ENCODE measurements at places on chromosomes 3 and 15.

DNA sequence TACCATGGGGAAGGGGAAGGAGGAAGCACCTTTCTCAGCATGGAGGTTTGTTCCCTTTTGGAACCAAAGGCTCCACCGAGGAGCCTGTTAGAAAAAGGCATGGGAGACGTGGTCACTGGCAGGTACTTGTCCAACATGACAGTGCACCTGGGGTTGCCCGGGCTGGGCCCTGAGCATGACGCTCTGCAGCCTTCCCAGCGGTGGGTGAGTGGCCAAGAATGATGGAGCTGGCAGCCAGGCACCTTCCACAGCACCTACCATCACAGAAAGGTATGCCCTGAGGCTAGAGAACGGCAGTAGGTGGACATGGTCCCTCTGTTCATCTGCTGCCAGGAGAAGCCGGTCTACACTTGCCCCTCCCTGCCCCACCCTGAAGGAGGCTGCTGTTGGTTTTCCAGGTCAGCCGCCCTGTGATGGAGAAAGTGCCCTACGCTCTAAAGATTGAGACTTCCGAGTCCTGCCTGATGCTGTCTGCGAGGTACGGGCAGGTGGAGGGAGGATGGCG is 29.0 kb upstream of the NR2C2 start:
- no peak for DNase-seq

GRCh38 chr15:82072926-82073537 is 27.2 kb upstream of the MEX3B start:
- no peak for DNase-seq

GRCh38 chr15:71732636-71733035 is 77.7 kb upstream of the NR2E3 start:
- DNase-seq: no peak

- DNase-seq: no peak
Observed at GRCh38 chr15:57859130-57859685, 152.7 kb downstream of the POLR2M start.

DNA sequence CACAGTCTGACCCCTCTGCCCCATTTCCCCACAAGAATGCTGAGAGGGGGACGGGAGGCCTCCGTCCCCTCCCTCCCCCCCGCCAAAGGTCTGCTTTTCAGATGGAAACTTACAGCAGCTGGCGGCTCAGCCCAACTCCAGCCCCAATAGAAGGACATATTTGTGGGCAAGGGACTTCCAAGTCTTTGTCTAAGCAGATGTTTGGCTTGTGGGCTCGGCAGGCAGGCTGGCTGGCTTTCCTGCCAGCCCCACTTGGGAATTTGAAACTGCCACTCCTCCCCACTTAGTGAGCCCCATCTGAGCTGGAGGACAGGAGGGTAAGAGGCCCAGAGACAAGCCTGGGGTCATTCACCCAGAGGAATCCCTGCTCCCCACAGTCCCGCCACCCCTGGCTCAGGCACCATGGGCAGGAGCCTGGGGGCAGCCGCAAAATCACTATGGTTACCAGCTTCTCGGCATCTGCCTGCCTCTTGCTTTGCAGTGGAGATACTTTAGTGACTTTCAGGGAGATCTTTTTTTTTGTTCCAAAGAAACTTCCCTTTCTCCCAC is 53.6 kb downstream of the LMCD1 start:
- DNase-seq: no peak

GRCh38 chr3:196604548-196604947 is 34.9 kb upstream of the NRROS start:
- DNase-seq: no peak

DNA sequence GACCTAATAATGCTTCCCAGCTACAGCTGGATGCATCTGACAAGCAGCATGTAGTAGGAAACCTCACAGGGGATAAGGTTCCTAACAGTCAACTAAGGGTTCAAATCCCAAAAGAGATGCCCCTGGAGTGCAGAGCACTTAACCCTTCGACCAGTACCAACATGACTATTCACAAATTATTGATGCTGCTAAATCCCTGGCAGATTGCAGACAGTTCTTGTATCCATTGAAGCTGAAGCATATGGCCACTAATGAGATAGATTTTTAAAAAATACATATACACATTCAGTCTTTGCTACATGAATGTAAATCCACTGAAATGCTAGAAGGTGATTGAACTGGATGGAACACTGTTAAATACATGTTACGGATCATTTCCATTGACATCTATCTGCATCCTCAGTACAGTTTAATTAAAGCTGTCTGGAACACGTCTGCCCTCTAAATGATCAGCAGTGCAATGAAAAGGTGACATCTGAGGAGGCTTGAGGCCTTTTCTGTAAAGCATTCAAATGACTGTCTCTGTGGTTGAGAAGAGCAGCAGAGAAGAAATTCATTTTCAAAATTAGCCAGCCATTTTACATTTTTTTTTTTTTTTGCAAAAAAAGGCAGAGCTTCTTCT is 19.5 kb upstream of the NANOGP8 start:
- DNase-seq: no peak

DNA sequence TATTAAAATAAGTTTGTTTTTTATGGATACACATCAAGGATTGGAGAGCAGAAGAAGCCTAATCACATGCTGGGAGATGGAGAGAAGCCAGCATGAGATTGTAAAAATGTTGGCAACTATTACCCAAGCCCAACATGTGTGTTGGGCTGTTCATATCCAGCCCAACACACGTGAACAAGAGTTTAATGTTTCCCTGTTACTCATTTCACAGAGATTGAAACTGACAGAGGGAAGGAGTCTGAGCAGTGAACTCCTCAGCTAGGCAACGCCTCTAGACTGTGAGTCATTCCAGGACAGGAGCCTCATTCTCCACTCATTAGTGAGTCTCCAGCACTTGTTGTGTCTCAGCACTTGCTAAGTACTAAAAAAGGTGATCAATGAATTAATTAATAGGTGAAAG is 43.2 kb upstream of the CMSS1 start:
- DNase-seq: no peak

- no peak for DNase-seq
Observed at GRCh38 chr15:90221246-90221900, 12.4 kb downstream of the CIB1 start.

DNA sequence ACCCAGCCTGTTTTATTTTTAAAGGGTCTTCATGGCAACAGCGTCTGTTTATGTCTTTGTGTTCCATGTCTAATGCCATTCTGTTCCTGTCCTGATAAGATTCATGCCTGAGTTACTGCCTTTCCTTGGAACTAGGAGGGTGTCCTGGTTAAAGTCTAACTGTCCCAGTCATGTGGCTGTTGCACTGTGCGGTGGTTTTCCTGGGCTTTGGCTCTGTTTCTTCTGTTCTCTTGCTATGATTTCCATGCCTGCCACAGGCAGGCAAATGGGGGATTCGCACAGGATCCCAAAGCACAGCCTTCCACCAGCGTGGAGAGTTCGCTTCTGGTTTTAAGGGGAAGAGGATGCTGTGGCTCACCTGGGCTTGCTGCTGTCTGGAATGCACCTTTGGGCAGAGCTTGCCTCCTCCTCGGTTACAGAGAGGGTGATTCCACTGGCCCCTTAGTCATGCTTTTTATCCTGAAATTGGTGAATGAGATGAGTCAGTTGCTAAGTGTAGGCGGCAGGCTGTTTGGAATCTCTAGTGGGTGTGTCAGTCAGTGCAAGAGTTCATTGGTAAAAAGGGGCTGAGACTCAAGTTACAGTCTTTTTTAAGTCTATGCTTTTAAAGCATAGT is 86.8 kb downstream of the CCK start:
- DNase-seq: no peak

DNA sequence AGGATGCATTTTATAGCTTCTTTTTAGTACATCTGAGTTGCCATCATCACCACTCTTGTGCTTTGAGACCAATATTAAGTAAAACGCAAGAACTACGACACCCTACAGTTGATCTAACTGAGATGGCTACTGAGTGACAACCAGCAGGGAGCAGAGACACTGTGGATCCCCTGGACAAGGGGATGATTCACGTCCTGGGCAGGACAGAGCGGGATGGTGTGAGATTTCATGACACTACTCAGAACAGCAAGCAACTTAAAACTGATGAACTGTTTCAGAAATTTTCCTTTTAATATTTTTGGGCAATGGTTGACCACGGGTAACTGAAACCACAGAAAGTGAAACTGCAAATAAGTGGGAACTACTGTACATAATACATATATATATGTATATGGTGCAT is 299.2 kb downstream of the ADAMTS17 start:
- DNase-seq: no peak

DNA sequence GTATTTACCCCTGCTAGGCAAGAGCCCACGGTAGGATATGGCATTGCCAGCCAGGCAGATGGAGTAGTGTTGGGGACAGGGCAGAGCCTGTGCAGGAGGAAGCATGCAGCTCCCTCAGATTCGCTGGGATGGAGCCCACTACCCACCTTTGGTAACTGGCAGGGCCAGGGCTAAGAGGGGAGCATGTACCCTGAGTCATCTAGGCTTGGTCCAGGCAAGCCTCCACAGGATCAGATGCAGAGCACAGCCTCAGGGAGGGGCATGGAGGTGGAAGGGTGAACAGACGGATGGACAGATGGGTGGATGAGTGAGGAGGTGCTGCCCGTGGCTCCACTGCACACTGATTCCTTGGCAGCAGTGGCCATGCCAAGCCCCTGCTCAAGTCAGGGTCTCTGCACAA is 33.0 kb downstream of the IL20RB start:
- DNase-seq: no peak

GRCh38 chr3:176953106-176954060 is 243.9 kb downstream of the TBL1XR1 start:
- DNase-seq: no peak

DNA sequence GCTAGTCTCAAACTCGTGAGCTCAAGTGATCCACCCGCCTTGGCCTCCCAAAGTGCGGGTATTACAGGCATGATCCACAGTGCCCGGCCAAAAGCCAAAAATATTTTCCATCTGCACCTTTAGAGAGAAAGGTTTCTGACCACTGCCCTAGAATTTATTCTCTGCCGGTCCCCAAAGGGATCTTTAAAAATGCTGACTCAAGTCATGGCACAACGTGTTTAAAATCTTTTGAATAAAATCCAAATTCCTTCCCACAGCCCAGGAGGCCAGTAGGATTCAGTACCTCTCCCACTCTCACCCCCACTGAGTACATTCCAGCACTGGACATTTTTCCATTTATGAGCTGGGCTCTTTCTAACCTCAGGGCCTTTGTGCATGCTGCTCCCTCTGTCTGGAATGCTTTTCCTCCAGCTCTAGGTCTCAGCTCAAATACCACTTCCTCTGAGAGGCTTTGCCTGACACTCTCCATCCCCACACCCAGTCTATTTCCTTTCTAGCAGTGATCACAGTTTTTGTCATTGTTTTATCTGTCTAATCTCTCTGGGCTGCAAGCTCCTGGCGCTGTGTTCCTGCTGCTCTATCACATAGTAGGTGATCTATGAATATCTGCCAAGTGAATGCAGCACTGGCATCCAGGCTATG is 502.9 kb downstream of the SHQ1 start:
- DNase-seq: no peak

DNA sequence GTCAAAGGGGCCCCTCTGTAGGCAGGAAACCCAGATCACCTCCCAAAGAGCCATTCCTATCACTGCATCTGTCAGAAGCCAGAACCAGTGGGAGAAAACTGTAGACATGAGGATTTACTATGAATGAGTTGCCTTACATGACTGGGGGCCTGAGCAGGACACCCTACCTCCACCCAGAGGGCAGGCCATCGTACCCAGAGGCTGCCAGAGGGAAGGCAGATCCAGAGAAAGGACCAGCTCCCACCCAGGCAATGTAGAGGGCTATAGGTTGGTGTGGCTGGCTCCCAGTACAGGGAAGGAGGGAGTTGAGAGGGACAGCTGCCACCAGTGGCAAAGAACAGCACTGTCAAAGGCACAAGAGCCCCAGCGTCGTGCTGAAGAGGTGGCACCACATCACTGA is 233.2 kb downstream of the OCA2 start:
- DNase-seq: no peak

DNA sequence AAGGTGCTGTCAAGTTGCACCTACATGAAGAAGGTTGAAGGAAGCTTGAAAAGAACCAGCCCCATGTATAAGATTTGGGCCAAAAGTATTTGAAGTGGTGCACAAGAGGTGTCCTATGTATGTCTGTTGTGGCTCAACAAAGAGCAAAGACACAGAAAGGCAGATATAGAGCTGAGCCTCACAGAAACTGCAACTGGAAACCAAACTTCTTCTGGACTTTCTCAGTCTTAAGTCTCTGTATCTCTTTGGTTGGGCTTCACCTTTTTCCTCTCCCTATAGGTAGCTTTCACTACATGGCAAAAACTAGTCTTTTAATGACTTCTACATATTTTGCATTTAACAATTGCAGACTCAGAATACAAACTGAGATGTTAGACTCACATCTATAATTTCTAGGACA is 8.8 kb upstream of the CMC1 start:
- DNase-seq: no peak

GRCh38 chr3:162353414-162353813 is 856.8 kb downstream of the OTOL1 start:
- DNase-seq: no peak

- DNase-seq: no peak
Observed at GRCh38 chr3:47849699-47850563, 47.0 kb downstream of the DHX30 start.

DNA sequence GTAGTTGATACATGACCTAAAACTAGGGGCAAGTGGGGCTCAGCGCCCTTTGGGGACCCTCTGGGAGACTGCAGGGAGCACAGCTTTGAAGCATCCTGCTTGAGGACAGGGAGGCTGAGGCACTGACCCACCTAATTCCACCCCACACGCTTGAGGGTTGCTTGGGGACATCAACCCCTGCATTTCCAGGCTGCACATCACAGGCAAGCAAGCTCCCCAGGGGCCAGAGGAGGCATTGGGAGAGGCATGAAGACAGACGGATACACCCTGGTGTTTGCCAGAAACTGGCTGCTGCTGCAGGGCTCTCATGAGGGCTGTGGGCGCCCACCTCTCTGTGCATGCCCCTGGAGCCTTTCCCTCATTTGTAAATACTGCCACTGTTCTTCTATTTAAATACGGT is 99.3 kb downstream of the ABHD5 start:
- DNase-seq: no peak

GRCh38 chr3:170330366-170330765 is 27.1 kb upstream of the SKIL start:
- DNase-seq: no peak

GRCh38 chr3:126932188-126932931 is 50.6 kb upstream of the PLXNA1 start:
- no peak for DNase-seq

DNA sequence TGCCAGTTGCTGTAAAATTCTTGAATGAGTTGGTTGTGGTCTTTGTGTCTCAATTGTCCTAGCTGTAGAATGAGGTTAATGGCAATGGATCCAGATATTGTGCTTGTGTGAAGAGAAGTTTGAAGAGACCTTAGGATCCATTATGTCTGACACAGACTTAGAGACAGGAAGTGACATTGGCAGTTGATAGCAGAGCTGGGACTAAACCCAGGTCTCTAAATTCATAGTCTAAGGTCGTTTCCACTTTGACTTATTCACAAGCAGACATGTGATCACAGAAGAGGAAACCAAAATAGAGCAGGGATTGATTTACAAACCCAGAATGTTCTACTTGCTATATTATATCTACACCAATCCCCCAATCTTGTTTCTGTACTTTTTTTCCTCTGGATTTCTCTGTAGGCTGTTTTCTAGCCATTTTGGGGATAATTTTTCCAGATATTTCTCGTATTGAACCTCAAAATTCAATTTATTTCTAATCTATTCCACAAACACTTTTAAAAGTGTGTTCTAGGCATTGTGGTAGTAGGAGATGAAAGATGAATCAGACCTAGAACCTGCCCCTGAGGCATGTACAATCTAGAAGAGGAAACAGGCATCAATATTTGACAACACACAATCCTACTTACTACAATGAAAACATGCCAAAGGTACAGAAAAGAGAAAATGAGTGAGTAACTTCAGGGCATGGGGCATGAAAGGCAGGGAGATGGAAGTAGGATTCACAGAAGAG is 123.3 kb downstream of the NFKBIZ start:
- no peak for DNase-seq

Data from activated gamma-delta T cell (primary cell).